ENCODE measurements at places on chromosomes 12 and 14. TPM values are rescaled to one million over a fixed set of nuclear protein-coding genes. Genes with fewer than 3 reads are reported as not detected.

The DAO gene
- not detected for total RNA-seq

The CAMKK2 gene
- total RNA-seq = 19.3 TPM

The PTPN6 gene
- 0.26 TPM for total RNA-seq

DNA sequence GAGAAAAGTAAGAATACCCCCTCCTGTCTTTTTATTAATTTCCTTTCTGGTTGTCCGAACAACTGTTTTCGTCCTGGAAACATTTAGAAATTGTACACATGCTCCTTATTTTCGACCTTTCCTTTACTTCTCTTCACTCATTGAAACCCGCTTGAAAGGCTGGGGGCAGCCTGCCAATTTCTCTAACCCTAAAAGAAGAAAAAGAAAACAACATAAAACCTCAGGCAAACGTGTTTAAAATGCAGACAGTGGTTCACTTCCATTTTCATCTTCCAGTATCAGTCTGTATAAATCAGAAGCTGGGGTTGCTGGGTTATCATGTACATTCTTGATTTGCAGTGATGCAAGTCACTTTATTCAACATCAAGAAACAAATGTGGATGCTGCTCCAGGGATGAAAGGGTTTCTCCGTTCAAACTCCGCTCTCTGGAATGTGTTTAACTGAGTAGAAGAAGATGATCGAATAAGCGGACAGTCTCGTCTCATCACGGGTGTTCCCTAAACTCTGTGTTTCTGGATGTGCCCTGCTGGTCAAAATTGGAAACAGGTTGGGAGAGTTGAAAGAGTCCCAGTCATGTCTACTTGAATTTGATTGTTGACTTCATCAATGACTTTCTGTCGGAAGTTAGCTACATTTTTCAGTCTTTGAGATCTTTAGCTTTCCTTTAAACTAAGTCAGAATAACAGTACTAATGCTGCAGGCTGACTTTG lies 1042.2 kb downstream of the BCL11B start:
- DNase-seq = peak; percentile 5

- no peak for DNase-seq
Observed at GRCh38 chr14:96239711-96240141, 16.3 kb upstream of the BDKRB1 start.

DNA sequence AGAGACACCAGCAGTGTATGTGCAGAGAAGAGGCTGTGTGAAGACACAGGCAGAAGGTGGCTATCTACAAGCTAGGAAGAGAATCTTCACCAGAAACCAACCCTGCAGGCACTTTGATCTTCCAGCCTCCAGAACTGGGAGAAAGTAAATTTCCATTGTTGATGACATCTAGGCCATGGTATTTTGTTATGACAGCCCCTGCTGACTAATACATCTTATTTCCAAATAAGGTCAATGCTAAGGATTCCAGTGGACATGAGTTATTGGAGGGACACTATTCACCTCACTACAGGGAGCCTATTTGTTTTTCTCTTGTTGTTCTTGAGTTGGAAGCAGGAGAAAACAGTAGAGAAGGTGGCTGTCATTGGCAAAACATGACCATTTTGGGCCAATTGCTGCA lies 88.5 kb upstream of the RIN3 start:
- peak; percentile 69 for DNase-seq

DNA sequence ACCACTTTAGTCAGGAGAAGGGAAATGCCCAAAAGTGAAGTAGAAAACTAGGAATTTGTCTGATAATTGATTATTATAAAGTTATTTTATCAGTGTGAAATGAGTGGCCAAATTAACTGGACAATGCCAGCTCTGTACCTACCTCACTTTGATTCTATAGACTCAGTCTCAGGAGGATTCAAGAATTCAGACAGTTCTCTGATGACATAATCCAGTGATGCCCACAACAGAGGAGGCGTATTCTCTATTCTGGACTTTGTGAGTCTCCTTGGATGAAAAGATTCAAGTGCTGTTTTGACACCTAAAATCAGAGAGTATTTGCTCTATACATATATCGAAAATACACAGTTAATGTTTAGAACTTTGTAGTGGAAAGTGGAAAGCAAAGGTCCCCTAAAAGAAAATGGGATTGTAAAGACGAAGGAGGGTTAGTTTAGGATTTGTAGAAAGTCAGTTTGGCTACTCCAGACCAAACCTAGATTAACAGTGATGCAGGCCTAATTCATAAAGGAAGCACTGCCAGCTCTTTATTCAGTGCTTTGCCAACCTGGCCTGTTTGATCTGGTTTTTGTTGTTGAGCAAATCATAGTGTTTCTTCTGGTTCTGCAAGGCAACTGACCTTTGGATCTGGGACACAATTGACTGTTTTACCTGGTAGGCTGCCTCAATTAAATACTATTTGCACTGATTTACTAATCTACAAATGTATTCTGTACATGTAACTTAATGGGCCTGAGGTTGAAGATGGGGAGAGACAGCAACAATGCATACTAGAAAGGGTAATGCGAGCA lies 67.4 kb downstream of the DAD1 start:
- no peak for DNase-seq

GRCh38 chr12:69527506-69528272 lies 57.5 kb downstream of the FRS2 start:
- DNase-seq = peak; percentile 68

GRCh38 chr12:65908147-65908546 lies 83.9 kb downstream of the HMGA2 start:
- DNase-seq = peak; percentile 47

DNA sequence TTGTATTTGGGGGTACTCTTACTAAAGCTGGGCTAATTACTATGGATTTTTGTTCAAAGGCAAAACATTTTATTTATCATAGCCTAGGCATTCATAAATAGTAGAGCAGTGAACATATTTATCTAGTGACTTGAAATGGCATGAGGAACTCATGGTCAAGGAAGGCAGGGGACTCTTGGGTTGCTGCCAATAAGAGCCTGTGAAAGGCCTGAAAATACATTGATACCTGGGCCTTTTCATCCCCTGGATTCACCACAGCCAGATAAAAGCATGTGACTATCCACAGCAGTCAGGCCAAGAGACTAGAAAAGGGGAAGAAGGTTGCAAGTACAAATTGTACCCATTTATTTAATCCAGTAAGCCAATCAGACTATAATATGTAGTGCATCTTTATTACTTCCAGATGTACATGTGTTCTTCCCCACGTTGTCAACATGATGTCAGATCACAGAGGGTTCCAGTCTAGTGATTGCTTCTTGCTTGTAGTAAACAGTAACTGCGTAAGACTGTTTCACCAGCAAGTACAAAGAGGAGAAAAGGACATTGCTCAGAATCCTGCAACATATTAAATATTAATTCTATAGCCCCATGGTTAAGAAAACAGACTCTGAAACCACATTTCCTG lies 409.7 kb downstream of the NOVA1 start:
- DNase-seq = no peak

GRCh38 chr14:85075694-85076476 lies 454.1 kb upstream of the FLRT2 start:
- no peak for DNase-seq

- DNase-seq = peak; percentile 67
Observed at GRCh38 chr12:111757361-111758119, 9.2 kb upstream of the ALDH2 start.

Data from fibroblast of lung (primary cell).